Pancreas (tissue), 10 donors: ENCODE measurements at places on chromosomes 1 and 21. TPM values are rescaled to one million over a fixed set of nuclear protein-coding genes. Genes with fewer than 3 reads are reported as not detected.
A peak's percentile ranks its signal among the peaks of the same experiment; 100 is the strongest.

- no peaks in the 10 kb centered on the region for H3K4me1 ChIP-seq
- no peaks in the 10 kb centered on the region for H3K27me3 ChIP-seq
- no peak overlapping the region for H3K4me3 ChIP-seq
- DNase-seq = no peak
- no peaks in the 10 kb centered on the region for H3K36me3 ChIP-seq
Measured at GRCh38 chr1:176803042-176803441, 340.1 kb downstream of the PAPPA2 start.

- no peak for DNase-seq
- H3K27me3 ChIP-seq = no peaks in the 10 kb centered on the region
- no peaks in the 10 kb centered on the region for H3K36me3 ChIP-seq
- no peak overlapping the region for H3K27ac ChIP-seq
Measured at GRCh38 chr1:234647758-234648157, 37.8 kb upstream of the IRF2BP2 start.

GRCh38 chr1:151013518-151013917 is 5.3 kb downstream of the PRUNE1 start:
- DNase-seq = no peak
- H3K4me1 ChIP-seq = no peaks in the 10 kb centered on the region
- no peaks in the 10 kb centered on the region for H3K27me3 ChIP-seq
- H3K27ac ChIP-seq = no peak overlapping the region
- no peaks in the 10 kb centered on the region for H3K36me3 ChIP-seq

GRCh38 chr21:31334648-31335121 is 9.4 kb downstream of the TIAM1 start:
- H3K4me3 ChIP-seq = no peak overlapping the region
- no peaks in the 10 kb centered on the region for H3K27me3 ChIP-seq
- H3K27ac ChIP-seq = no peak overlapping the region

GRCh38 chr1:10866321-10867093 is 70.1 kb upstream of the CASZ1 start:
- no peaks in the 10 kb centered on the region for H3K36me3 ChIP-seq
- peak; percentile 23 for DNase-seq
- H3K27ac ChIP-seq = no peak overlapping the region
- no peaks in the 10 kb centered on the region for H3K27me3 ChIP-seq
- H3K4me1 ChIP-seq = no peaks in the 10 kb centered on the region

DNA sequence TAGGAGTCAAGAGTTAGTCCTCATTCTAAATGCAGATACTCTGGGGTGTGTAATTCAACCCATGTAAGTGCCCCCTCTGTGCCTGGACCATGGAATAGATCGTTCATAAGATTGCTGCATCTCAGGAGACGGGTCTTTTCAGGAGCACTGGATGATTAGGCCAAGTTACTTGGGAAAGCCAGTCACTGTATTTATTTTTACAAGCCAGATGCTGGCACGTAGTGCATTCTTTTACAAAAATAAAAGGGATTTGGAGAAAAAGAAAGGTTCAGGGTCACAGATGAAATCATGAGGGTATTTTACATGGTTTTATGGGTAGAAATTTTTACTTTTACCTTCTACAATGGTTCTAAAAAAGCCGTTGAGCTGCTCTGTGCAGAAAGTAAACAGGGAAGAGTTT is 102.6 kb upstream of the UBE2U start:
- H3K4me3 ChIP-seq = no peak overlapping the region
- no peak for DNase-seq
- H3K27me3 ChIP-seq = no peaks in the 10 kb centered on the region
- no peaks in the 10 kb centered on the region for H3K4me1 ChIP-seq

- H3K4me1 ChIP-seq = no peaks in the 10 kb centered on the region
- no peak for DNase-seq
- no peaks in the 10 kb centered on the region for H3K36me3 ChIP-seq
- H3K4me3 ChIP-seq = no peak overlapping the region
Measured at GRCh38 chr1:183871142-183871541, 66.2 kb downstream of the RGL1 start.

MSH4 gene
- 0.12 TPM for total RNA-seq

LCE3B gene
- not detected for total RNA-seq

DNA sequence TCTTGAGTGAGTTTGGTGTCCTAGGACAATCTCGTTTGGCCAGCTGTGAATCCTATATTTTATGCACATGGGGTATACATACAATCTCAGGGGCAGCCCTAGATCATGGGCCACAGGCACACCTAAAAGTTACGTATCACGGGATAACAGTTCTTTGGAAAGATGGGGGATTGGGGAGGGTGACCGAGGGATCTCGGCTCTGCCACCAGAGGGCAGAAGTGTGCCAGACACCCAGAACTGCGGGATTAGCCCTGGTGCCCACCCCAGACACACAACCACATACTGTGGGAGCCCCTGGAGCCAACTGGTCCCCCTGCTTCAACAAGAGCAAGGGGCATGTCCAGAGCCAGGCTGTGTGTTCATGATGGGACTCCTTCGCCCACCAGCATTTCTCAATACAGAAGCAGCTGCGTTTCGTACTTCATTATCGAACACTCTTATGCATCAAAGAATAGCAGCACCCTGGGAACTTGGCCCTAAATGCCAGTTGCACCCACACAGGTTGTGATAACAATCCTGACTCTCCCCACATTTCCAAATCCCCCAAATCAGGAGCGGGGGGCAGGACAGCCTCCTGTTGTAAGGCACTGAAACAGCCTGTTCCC is 37.4 kb downstream of the TMCO4 start:
- no peaks in the 10 kb centered on the region for H3K36me3 ChIP-seq
- DNase-seq = no peak
- no peak overlapping the region for H3K4me3 ChIP-seq
- H3K27ac ChIP-seq = no peak overlapping the region

GRCh38 chr1:6350416-6351088 is 43.0 kb downstream of the ACOT7 start:
- no peaks in the 10 kb centered on the region for H3K27me3 ChIP-seq
- peak overlapping the region; percentile 59 for H3K27ac ChIP-seq
- peak; percentile 90 for DNase-seq
- peaks cover 12% of the 10 kb centered on the region for H3K4me1 ChIP-seq
- H3K4me3 ChIP-seq = no peak overlapping the region

GRCh38 chr1:117150316-117150715 is 28.8 kb upstream of the TRIM45 start:
- DNase-seq = no peak
- H3K27me3 ChIP-seq = no peaks in the 10 kb centered on the region
- no peaks in the 10 kb centered on the region for H3K4me1 ChIP-seq
- H3K4me3 ChIP-seq = no peak overlapping the region

GRCh38 chr1:68570871-68571270 is 74.0 kb upstream of the DEPDC1 start:
- H3K4me1 ChIP-seq = no peaks in the 10 kb centered on the region
- no peaks in the 10 kb centered on the region for H3K36me3 ChIP-seq
- H3K4me3 ChIP-seq = no peak overlapping the region
- H3K27me3 ChIP-seq = no peaks in the 10 kb centered on the region
- no peak overlapping the region for H3K27ac ChIP-seq

- H3K27me3 ChIP-seq = no peaks in the 10 kb centered on the region
- DNase-seq = no peak
- H3K4me3 ChIP-seq = no peak overlapping the region
- peak overlapping the region; percentile 35 for H3K27ac ChIP-seq
- no peaks in the 10 kb centered on the region for H3K4me1 ChIP-seq
Measured at GRCh38 chr1:200368556-200368955, 41.3 kb downstream of the ZNF281 start.

DNA sequence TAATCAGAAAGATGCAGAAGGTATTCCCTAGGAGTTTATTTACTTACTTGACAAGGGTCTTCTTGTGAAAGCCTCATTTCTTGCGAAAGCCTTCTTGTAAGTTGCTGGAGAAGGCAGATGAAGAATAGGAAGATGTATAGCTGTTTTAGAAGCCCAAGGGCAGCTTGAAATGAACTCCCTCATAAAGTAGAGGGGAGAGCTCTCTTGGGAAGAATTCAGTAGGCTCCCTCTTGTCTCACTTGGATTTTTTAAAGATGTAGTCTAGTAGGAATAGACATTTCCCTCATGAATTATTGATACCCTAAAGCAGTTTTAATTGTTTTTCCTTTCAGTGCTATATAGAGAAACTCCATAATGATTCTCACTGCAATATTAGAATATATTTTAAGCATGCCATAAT is 639.2 kb upstream of the CXADR start:
- no peak overlapping the region for H3K27ac ChIP-seq
- no peak for DNase-seq
- H3K4me1 ChIP-seq = no peaks in the 10 kb centered on the region
- H3K4me3 ChIP-seq = no peak overlapping the region

DNA sequence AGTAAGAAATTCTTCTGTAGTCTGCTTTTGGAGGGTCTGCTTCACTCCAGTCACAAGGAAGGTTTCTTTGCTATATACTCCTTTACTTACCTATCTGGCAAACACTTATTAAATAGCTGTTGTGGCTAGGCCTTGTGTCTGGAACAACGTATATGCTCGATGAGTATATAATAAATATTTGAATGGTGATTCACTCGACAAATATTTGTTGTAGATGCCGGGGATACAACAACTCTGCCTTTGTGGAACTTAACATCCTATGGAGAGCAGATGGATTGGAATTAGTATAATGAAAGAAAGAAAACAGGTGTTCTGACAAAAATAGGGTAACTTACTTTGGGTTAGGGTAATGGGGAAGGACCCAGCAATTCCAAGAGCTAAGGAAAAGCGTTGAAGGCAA is 31.1 kb downstream of the KPNA6 start:
- no peak overlapping the region for H3K4me3 ChIP-seq
- H3K27ac ChIP-seq = no peak overlapping the region
- DNase-seq = no peak
- no peaks in the 10 kb centered on the region for H3K36me3 ChIP-seq
- no peaks in the 10 kb centered on the region for H3K4me1 ChIP-seq
